ENCODE measurements at places on chromosomes 5 and 9. TPM values are rescaled to one million over a fixed set of nuclear protein-coding genes. Genes with fewer than 3 reads are reported as not detected.

SLC28A3 gene
- 0.60 TPM for total RNA-seq

TRPM3 gene
- total RNA-seq, result not detected

FCN2 gene
- total RNA-seq, result not detected

PCDHA13 gene
- total RNA-seq, result not detected

- no peak for DNase-seq
Measured at GRCh38 chr5:146137967-146138403, 32.6 kb upstream of the PLAC8L1 start.

DNA sequence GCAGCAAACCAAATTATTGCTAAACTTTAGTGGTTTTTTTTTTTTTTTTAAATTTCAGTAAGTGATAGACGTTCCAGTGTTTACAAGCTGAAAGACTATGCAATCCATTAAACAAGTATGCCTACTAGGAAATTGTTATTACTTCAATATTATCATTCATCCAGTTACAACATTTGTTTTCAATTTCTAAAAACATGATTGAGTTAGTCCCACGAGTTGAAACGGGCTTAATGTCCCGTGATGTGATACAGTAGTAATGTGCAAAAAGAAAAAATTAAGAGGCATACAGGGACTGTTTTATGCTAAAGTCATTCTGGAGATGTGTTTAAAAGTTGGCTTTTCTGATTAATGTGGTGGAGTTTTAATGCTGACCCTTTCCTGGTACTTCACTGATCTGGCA lies 550.3 kb upstream of the DMAC1 start:
- no peak for DNase-seq

- no peak for DNase-seq
Measured at GRCh38 chr9:136541709-136542108, 4.1 kb downstream of the NOTCH1 start.

DNA sequence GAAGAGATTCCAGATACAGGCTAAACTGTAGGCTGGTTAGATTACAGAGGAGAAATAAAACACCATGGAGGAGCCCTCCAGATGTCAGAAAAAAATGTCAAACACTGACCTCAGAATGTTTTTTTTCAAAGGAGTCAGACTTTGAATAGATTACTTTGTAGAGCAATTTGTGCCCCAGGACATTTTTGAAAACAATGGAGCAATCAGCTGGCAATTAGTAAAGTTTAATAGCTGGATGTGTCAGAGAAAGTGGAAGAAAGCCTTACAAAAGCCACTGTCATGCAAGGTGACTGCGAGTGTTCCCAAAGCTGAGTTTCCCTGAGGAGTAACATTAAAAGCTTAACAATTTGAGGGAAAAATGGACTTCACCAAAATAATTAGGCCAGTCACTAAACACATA lies 417.8 kb upstream of the CTNND2 start:
- DNase-seq, result no peak
